Parietal lobe (tissue), 2 donors: ENCODE measurements at places on chromosomes 7 and 10. TPM values are rescaled to one million over a fixed set of nuclear protein-coding genes. Genes with fewer than 3 reads are reported as not detected.

Gene SPDYE1
- not detected for total RNA-seq

Gene ERVW-1
- total RNA-seq, result not detected

Gene ELN
- 6.9 TPM for total RNA-seq

Gene PRKCQ
- total RNA-seq, result 2.2 TPM

Gene CACNA2D1
- 275 TPM for total RNA-seq

Gene TEX36
- not detected for total RNA-seq

Gene FIGNL1
- 43.8 TPM for total RNA-seq

Gene LRMDA
- total RNA-seq, result 0.94 TPM

Gene TMEM196
- 12.8 TPM for total RNA-seq

Gene OR6B1
- not detected for total RNA-seq

Gene CFAP70
- 1.6 TPM for total RNA-seq

Gene TNS3
- 12.5 TPM for total RNA-seq

Gene PNLIPRP3
- total RNA-seq, result not detected

Gene INA
- 199 TPM for total RNA-seq
